Upper lobe of left lung (tissue), 6 donors: ENCODE measurements at places on chromosomes 6 and 20. TPM values are rescaled to one million over a fixed set of nuclear protein-coding genes. Genes with fewer than 3 reads are reported as not detected.

DNA sequence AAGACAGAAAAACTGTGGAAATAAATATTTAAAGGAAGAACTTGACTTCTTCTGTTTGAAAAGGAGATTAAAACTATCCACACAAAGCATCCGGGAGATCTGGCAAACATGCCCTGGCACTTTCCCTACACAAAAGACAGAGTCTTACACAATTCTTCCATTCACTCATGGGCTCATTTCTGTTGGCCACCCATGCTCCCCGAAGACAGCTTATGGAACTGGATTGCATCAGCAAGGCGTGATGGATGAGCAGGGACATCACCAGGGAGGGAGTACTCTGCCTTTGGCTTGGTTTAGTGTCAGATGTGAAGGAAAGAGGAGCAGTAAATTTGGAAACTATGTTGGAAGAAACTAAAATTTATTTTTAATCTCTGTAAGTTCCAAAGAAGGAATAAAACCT, 379.3 kb downstream of the CD109 start:
- no peak overlapping the region for H3K27ac ChIP-seq
- no peaks in the 10 kb centered on the region for H3K4me1 ChIP-seq
- DNase-seq: no peak

Gene RFX6
- total RNA-seq: not detected

Gene SLC35D3
- total RNA-seq: not detected

DNA sequence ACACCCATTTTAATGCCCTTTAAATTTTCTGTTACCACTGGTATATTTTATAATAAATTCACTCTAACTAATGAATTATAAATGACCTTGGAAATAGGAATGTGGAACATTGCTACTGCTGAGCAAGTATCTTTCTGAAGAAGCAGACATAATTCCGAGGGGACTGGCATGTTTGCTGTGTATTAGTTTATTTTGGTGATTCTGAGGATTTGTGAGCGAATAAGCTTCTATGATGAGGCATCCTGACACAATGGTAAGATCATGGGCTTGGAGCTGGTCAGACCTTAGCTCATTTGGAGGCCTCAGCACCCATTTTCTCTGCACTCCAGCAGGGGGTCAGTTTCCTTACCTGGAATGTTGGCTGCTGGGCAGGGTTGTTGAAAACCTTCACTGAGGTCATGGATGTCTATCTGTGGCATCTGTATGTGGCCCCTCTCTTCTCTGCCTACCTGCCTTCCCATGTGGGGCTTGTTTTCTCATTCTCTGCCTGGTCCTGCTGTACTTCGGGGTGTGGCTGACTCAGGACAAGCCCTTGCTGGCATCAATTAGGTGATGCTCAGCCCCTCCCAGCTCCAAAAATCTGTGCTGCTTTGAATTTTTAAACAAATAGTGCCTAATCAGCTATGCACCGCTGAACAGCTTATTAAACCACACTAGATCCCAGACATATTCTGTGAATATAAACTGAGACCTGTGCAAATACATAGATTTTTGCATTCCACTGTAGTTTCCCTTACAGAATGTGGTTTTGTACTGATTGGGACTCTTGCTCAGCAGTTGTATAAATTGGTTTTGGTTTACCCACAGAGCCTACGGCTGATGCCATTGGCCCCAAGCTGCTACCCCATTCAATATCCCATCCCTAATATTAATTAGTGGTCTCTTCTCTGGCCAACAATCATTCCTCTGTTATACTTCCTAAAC, 10.7 kb downstream of the ARID1B start:
- no peak for DNase-seq
- H3K4me1 ChIP-seq: peaks cover 44% of the 10 kb centered on the region
- H3K4me3 ChIP-seq: no peak overlapping the region
- no peaks in the 10 kb centered on the region for H3K27me3 ChIP-seq
- H3K27ac ChIP-seq: no peak overlapping the region

- no peaks in the 10 kb centered on the region for H3K36me3 ChIP-seq
- no peaks in the 10 kb centered on the region for H3K27me3 ChIP-seq
- DNase-seq: no peak
- no peak overlapping the region for H3K4me3 ChIP-seq
- H3K4me1 ChIP-seq: peaks cover 52% of the 10 kb centered on the region
Measured at GRCh38 chr6:16731478-16732051, 29.7 kb downstream of the ATXN1 start.

- no peaks in the 10 kb centered on the region for H3K36me3 ChIP-seq
- no peak overlapping the region for H3K27ac ChIP-seq
- H3K27me3 ChIP-seq: no peaks in the 10 kb centered on the region
- peaks cover 25% of the 10 kb centered on the region for H3K4me1 ChIP-seq
Measured at GRCh38 chr6:34547701-34548644, 8.2 kb downstream of the SPDEF start.
